ENCODE measurements at places on chromosomes 6 and 20.

GRCh38 chr20:44830523-44830922 lies 20.2 kb upstream of the RIMS4 start:
- DNase-seq: no peak

- DNase-seq: no peak
Observed at GRCh38 chr6:169957351-169957963, 206.0 kb downstream of the ERMARD start.

DNA sequence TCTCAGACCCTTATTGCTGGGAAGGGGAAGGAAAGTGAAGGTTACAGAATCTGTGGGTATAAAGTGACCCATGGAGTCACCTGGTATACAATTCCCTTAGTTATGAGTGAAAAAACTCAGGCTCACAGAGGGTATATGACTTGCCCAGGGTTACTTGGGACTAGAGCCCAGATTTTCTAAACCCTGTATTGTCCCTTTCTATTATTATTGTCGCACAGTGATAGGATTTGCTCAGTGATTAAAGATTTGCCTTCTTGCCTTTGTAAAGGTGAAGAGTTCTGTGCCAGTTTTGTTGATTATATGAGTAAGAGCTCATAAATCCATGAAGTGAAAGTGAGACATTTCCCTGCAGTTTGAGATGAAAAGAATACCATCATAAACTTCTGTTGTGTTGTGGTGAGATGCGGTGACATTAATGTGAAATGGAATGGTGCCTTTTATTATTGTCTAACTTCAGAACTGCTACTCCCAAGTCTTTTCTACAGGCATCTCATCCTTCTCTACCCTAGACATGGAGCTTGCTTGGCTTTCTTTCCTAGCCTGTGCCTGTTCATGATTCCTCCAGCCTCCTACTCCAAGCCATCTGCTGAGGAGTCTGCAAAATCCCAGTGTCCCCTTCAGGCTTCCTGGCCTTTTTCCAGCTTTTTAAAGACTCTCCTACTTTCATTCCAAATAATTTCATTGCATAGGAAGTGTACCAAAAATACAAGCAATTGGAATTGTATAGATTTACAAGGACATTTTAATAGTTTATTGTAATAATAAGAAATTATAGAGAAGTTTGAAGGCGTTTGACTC lies 33.5 kb upstream of the ADIG start:
- DNase-seq: no peak

GRCh38 chr6:28380381-28380780 lies 19.2 kb downstream of the ZSCAN12 start:
- DNase-seq: no peak

- no peak for DNase-seq
Observed at GRCh38 chr20:54566031-54566688, 90.8 kb downstream of the DOK5 start.

DNA sequence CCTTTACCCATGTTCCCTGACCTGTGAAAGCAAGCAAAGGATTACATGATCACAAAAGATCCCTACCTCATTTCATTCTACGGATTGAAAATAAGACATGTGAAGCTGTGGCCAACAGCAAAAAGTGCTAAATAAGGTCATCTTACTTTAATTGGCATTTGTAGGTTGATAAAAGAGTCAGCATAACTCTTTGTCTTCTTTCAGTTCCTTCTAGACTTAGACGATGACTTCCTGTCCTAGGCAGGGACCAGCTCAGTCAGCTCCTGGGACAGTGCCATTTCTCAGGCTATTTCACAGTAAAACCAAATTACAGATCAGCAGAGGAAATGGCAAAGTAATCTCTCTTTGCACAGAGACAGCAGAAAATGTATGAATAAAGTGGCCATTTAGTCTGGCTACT lies 480.7 kb downstream of the RFPL4B start:
- DNase-seq: no peak

DNA sequence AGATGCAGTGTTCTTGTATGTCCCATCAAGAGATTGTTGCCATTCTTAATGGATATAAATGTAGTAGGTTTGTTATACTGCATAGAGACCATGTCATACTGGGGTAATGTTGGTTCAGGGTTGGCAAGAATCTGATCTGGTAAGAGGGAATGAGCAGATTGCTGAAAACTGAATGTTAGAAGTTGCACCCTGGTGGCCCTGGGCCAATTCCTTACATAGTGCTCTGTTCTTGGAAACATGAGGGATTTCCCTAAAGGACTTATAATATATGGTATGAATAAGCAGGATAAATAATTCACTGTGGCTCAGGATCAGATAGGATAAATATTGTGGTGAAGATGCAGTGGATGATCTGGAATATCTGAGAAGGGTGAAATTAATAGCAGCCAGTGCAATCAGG lies 70.2 kb downstream of the ANKS1A start:
- DNase-seq: no peak
